NCI-H2029 (cell line): ENCODE measurements at places on chromosomes 16 and 17.

DNA sequence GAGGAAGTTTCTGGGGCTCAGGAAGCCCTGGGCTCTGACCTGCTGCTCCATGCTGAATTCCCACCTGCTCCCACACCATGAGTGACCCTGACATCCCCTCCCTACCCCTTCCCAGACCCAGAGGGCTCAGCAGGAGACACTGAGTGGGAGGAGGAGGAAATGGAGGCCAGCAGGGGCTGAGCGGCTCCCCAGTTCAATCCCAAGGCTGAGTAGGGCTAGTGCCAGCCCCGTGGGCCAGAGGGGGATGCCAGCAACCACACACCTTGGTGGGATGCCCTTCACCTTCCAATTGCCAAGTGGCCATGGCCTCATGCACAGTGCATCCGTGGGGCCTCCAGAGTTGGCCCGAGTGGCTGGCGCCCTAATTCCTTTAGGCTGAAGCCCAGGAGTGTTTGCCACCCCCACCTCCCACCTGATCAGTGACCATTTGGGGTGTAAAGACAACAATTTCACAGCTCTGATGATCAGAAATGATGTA is 1.0 kb upstream of the ADGRG3 start:
- DNase-seq: no peak

GRCh38 chr17:45227101-45227925 is 5.6 kb downstream of the FMNL1 start:
- DNase-seq: no peak

DNA sequence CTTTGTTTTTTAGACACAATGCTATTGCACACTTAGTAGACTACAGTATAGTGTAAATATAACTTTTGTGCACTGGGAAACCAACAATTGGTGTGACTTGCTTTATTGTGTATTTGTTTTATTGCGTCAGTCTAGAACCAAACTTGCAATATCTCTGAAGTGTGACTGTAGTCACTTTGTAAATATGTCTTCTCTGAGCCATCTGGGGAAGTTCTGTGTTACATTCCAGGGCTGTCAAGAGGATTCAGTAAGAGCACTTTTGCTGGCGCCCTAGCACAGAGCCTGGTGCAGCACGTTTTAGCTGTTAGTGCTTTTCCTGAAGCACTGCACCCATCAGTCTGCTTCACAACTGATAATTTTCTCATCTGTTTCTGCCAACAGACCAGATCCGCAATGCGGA is 73.2 kb downstream of the NT5M start:
- DNase-seq: no peak

DNA sequence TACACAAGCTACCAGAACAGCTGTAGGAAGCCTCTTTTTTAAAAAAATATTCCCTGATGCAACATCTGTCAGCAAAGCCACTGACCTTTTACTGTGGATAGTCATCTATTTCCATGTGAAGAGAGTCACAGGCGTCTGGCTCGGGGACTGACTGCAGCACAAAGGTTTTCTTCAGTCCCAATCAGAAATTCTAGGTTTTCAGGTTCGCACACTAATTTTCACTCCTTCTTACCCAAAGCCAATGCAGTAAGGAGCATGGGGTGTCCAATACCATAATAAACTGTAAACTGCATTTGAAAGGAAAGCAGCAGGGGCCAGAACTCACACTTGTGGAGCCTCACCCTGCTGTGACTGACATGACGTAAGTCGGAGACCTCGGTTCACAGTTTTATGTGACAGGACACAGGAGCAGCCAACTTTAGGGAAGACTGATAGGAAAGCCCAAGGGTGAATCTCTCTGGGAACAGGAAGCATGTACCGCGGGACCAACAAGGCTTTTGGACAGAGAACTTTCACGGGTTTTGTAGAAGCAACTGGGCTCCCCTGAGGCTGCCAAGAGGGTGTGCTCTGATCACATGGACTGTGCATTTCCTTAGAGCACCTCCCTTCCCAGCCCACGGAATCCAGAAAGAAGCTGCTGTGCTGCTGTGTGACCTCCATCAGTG is 9.1 kb upstream of the TMEM100 start:
- DNase-seq: no peak

GRCh38 chr16:2859686-2860265 is 1.8 kb upstream of the PRSS22 start:
- no peak for DNase-seq

DNA sequence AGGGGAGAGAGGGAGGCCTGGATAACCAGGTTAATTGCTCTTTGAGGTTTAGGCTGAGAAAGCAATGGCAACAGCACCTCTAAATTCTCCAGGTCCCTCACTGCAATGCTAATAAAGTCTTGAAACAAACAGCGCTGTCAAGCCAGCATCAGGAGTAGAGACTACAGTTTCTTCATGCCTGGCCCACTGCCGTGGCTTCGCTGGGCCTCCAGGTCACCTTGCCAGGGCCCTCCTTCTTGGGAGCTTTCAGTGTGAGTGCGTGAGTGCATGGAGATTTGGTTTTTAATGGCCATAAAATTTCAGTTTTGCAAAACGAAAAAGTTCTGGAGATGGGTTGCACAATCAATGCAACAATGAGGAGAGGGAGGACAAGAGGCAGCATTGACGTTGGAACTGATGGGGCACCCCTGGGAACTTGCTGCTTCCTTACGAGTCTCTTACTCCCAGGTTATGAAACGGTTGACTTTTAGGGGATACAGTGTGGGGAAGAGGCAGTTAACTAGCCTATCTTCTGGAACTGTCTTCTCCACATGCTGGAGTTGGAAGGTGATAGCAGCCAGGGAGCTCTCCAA is 229.4 kb downstream of the XYLT1 start:
- no peak for DNase-seq
